ENCODE measurements at places on chromosomes 12 and 14.
A peak's percentile ranks its signal among the peaks of the same experiment; 100 is the strongest.

DNA sequence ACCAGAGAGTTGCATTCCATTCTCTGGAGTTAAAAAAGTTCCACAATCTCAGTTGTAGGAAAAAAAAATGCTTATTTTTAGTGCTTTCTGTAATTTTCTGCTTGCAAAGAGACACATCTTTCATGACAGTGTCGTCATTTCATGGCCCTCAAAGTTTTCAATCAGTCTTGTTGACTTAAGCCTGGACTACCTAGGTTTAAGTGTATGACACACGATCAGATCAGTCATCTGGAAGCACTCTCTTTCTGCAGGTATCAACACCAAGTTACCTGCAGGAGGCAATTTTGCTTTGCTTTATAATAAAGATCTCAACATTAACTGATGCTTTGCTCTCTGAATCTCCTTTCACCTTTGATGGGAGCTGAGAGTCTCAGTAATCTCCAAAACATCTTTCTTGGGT is 251.6 kb downstream of the BCAT1 start:
- no peak overlapping the region for H3K4me3 ChIP-seq
- peak overlapping the region; percentile 77 for H3K27ac ChIP-seq
- peaks cover 3% of the 10 kb centered on the region for H3K36me3 ChIP-seq
- peaks cover 33% of the 10 kb centered on the region for H3K4me1 ChIP-seq
- H3K27me3 ChIP-seq, result no peaks in the 10 kb centered on the region

DNA sequence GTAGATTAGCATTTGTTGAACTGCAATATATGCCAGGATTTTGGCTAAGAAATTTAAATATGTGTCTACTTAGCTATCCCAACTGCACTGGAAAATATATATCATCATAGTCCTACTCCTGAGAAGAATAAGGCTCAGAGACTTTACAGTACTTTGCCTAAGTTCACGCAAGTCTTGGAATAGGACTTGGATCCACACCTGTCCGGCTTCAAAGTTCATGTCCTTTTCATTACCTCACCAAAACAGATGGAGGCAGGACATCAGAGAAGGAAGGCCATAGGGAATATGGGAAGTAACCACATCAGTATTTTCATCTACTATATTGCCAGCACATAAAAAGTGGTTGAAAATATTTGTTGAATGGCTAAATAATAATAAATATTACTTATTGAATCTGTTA is 358.5 kb downstream of the PRKD1 start:
- no peaks in the 10 kb centered on the region for H3K27me3 ChIP-seq
- H3K4me3 ChIP-seq, result no peak overlapping the region
- H3K27ac ChIP-seq, result no peak overlapping the region
- peaks cover 13% of the 10 kb centered on the region for H3K36me3 ChIP-seq
- no peaks in the 10 kb centered on the region for H3K4me1 ChIP-seq
- no peak for DNase-seq

DNA sequence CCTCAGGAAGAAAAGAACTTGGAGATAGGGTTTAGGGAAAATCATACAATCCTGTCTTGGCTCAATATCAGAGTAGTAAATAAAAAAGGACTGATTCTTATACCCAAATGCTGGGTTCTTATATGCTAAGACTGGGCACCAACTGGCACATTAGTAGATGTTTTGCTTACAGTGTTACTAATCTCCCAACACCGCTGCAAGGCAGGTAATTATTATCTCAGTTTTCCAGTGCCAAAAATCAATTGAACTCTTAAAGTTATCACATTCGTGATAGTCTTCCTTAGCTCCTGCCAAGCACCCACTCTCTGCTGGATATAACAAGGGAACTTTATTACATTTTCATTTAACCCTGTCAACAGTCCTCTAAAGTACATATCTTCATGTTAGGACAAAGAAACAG is 25.0 kb upstream of the HIGD1C start:
- H3K27ac ChIP-seq, result no peak overlapping the region
- no peak overlapping the region for H3K4me3 ChIP-seq
- peaks cover 37% of the 10 kb centered on the region for H3K4me1 ChIP-seq
- H3K27me3 ChIP-seq, result no peaks in the 10 kb centered on the region
- no peaks in the 10 kb centered on the region for H3K36me3 ChIP-seq
- DNase-seq, result no peak

GRCh38 chr14:99573000-99573330 is 31.0 kb downstream of the CCDC85C start:
- H3K4me3 ChIP-seq, result no peak overlapping the region
- no peaks in the 10 kb centered on the region for H3K36me3 ChIP-seq
- no peak overlapping the region for H3K27ac ChIP-seq
- H3K27me3 ChIP-seq, result peaks cover 14% of the 10 kb centered on the region
- no peak for DNase-seq
- H3K4me1 ChIP-seq, result peaks cover 51% of the 10 kb centered on the region

- H3K27ac ChIP-seq, result no peak overlapping the region
- H3K27me3 ChIP-seq, result no peaks in the 10 kb centered on the region
- H3K4me3 ChIP-seq, result no peak overlapping the region
- DNase-seq, result no peak
- peaks cover 3% of the 10 kb centered on the region for H3K4me1 ChIP-seq
Measured at GRCh38 chr12:40156021-40156764, 50.3 kb upstream of the SLC2A13 start.

GRCh38 chr14:92577321-92577742 is 63.8 kb downstream of the RIN3 start:
- DNase-seq, result no peak
- no peak overlapping the region for H3K4me3 ChIP-seq
- H3K27ac ChIP-seq, result no peak overlapping the region
- H3K36me3 ChIP-seq, result peaks cover 6% of the 10 kb centered on the region

DNA sequence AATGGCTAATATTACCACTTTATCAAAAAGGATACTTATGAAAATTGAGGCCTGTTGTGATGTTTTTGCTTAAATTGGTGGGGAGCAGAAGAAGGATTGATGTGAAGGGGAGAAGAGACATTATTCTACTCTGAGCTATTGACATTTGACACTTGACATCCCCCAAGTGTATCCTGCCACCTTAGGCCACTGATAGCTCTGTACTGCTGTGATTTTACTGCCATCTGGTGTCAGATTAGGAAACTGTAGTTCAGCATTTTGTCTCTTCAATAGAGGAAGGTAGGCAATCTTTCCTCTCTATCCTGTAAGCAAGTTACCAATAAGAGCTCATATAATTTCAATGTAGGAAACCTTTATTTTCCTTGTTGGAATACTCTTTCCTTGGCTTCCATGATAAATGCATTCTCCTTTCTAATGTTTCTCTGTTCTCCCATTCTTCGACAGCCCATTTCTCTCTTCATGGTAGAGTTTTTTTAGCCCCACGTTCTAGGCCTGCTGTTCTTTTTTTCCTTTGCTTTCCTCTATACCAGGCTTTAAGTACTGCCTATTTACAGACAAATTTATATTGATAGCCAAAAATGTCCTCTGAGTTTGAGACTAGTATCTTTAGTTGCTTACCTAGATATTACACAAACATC is 46.3 kb downstream of the PPHLN1 start:
- H3K36me3 ChIP-seq, result peaks cover 7% of the 10 kb centered on the region
- no peak overlapping the region for H3K27ac ChIP-seq
- H3K4me1 ChIP-seq, result peaks cover 4% of the 10 kb centered on the region
- DNase-seq, result peak; percentile 14
- H3K4me3 ChIP-seq, result no peak overlapping the region

DNA sequence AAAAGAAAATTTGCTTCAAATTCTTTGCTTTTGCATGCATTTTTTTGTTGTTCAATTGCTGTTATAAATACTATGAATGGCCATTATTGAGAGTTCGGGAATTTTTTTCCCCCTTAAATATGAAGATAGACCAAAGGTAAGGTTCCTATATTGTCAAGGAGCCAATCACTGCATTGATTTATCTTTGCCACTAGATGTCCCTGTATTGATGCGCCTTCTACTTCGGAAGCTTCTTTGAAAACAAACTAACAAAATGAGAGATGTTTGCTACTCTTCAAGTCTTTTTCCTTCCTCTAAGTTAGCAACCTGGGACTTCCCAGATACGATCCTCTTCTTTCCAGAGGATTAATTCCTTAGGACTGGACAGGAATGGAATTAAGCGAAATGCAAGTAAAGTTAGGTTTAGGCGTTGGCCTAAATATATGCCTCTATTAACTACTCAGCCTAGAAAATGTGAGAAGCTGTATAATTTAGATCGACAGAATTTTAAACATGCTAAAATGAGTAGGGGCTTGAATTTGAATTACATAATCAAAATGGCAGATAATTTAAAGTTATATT is 318.1 kb downstream of the AEBP2 start:
- H3K36me3 ChIP-seq, result peaks cover 3% of the 10 kb centered on the region
- no peak overlapping the region for H3K4me3 ChIP-seq
- H3K27ac ChIP-seq, result no peak overlapping the region
- H3K4me1 ChIP-seq, result no peaks in the 10 kb centered on the region
- DNase-seq, result no peak
- H3K27me3 ChIP-seq, result no peaks in the 10 kb centered on the region

DNA sequence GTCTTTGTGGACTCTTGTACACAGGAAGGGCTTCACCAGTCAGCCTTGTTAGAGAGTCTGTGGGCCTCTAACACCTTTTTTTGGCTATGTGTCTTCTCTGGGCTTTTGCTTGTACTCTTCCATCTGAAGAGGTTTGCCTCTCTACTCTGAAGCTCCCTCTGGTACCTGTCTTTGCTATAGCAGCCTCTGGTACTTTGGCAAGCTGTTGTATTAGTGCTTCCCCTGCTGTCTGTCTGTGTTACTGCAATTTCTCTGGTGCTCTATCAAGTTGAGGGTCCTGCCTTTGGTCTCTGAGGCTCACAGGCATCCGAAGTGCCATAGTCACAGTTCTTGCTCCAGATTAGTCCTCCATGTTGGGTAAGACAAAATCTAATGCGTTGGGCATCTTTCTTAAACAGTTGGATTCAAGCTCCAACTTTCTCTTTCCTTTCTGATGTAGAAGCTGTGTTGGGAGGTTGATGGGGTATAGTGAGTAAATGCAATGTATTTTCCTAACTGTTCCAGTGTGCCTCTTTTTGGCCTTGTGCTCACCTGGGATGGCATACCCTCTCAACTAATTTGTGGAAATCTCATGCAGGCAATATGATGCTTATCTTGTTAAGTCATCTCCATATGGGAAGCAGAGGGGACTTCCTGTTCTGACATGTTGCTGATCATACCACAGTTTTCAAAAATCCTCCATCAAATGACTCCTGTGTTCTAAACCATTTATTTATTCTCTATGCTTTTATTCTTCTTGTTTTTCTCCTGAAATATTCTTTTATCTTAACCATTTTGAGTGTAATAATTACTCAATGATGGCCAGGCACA is 88.8 kb downstream of the ATF7IP start:
- no peaks in the 10 kb centered on the region for H3K27me3 ChIP-seq
- H3K36me3 ChIP-seq, result peaks cover 44% of the 10 kb centered on the region
- H3K4me3 ChIP-seq, result no peak overlapping the region
- DNase-seq, result no peak
- H3K4me1 ChIP-seq, result peaks cover 21% of the 10 kb centered on the region

GRCh38 chr12:52200781-52201450 is 9.1 kb upstream of the KRT80 start:
- peaks cover 15% of the 10 kb centered on the region for H3K4me1 ChIP-seq
- no peak for DNase-seq
- H3K27ac ChIP-seq, result peak overlapping the region; percentile 83

DNA sequence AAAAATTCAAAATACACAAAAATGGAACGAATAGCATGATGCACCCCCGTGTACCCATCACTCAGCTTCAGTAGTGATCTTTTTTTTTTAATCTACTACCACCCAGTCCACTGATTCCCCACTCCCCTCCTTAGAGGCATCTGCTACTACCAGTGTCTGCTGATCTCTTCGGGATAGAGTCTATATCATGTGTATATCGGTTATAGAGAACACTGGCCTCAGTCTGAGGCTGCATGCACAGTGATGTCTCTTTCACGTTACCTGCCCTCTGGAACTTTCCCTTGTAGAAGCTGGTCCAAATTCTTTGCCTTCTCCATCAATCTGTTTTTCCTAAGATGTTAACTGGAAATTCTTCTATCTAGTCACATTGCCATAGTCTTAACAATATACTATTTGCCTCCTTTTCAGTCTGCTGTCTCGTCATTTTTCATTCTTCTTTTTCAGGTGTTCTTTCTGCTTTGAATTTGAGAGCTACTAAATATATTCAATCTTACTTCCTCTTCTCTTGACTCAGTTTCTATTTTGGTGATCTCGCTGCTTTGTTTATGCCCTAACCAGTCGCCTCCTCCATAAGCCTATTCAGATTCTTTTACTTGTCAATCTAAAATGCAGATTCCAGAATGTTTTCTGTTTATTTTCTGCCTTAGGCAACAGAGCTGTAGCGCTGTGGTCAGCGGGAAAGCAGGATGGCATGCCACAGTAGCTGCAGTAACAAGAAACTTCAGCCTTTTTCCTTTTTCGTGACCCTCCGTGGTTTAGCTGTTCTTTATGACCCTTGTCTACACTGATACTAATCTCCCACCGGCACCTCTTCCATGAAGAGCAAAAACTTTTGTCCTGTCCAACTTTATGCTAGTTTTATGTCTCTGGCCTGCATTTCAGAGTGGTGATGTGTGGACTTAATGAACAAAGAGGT is 67.0 kb downstream of the FBXW8 start:
- peaks cover 13% of the 10 kb centered on the region for H3K36me3 ChIP-seq
- no peaks in the 10 kb centered on the region for H3K27me3 ChIP-seq
- DNase-seq, result no peak
- peaks cover 11% of the 10 kb centered on the region for H3K4me1 ChIP-seq
